Cardiac muscle cell (in vitro differentiated cells and primary cell): ENCODE measurements at places on chromosomes 6 and 20. TPM values are rescaled to one million over a fixed set of nuclear protein-coding genes. Genes with fewer than 3 reads are reported as not detected.

DNA sequence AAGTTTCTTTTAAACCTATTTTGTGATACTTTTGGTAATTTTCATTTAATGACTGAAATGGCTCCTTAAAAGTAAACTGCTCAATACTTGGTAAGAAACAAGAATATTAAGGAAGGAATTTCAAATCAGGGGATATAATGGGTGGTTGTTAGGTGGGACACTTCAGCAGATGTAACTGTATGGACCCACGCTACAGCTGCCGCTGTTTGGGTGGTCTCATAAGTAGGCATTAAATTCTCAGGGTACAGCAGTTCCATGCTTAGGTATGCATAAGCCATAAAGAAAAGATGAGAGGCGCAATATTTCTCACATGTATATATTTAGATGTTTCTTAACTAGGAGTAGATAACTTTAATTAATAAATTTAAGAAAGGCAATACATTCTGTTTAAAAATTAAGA lies 35.0 kb downstream of the COL19A1 start:
- DNase-seq, result no peak

GRCh38 chr6:34152042-34152524 lies 6.2 kb upstream of the GRM4 start:
- DNase-seq, result no peak

- no peak for DNase-seq
Observed at GRCh38 chr6:75842732-75843131, 93.7 kb downstream of the MYO6 start.

GRCh38 chr6:30793521-30794194 lies 49.3 kb upstream of the IER3 start:
- DNase-seq, result peak; percentile 85

DNA sequence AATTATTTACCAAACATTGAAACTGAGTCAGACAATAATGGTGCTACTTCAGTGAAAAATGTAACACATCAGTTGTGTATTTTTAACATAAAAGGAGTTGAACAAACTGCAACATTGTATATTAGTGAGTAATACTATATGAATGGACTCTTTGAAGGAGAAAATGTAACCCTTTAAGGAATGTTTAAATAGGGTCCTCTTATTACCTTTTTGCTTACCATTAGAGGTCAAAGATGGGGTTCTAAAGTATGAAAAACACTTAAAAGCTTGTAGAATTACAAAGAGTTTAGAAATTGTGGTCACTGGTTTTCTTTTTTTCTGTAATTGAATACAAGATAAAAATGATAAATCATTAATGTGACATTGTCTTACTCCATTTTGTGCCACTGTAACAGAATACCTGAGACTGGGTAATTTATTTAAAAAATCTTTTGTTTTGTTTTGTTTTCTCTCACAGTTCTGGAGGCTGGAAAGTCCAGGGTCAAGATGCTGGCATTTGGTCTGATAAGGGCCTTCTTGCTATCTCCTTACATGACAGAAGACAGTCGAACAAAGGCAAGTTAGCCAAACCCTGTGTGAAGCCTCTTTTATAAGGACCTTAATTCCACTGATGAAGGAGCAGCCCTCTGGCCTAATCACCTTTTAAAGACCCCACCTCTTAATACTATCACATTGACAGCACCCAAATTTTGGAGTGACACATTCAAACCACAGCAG lies 43.2 kb downstream of the SESN1 start:
- DNase-seq, result no peak

DNA sequence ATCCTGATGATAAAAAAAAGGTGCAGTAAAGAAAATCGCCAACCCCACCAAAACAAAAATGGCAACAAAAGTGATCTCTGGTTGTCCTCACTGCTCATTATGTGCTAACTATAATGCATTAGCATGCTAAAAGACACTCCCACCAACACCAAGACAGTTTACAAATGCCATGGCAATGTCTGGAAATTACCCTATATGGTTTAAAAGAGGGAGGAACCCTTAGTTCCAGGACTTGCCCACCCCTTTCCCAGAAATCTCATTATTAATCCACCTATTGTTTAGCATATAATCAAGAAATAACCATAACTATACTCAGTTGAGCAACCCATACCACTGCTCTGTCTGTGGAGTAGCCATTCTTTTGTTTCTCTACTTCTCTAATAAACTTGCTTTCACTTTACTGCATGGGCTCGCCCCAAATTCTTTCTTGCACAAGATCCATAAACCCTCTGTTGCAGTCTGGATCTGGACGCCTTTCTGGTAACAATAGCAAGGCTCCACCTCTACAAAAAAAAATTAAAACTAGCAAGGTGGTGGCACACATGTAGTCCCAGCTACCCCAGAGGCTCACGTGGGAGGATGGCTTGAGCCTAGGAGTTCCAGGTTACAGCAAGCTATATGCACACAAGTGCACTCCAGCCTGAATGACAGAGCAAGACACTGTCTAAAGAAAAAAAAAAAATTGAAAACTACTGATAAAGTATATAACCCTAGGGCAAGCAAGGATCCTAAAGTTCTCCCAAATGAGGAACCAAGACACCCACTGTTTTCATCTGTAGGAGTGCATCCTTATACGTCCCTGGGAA lies 278.8 kb upstream of the JARID2 start:
- no peak for DNase-seq

GRCh38 chr20:52084727-52085126 lies 106.9 kb downstream of the ZFP64 start:
- no peak for DNase-seq

GRCh38 chr6:23650676-23651075 lies 475.3 kb upstream of the NRSN1 start:
- DNase-seq, result no peak

DNA sequence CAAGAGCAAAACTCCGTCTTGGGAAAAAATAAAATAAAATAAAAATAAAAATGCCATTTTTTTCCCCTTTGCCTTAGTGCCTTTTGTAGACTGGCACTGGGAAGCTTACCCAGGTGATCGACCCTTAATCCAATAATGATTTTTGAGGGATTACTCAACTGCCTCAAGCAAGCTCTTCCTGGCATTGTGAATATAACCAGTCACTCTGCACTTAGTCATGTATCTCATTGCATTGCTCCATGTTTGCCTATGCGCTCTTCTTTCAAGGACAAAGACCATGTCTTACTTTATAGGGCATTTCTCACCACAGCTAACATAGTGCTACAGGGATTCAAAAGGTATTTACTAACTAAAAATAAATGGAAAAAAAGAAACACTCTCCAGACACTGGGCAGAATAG lies 13.0 kb downstream of the GFOD1 start:
- no peak for DNase-seq

DNA sequence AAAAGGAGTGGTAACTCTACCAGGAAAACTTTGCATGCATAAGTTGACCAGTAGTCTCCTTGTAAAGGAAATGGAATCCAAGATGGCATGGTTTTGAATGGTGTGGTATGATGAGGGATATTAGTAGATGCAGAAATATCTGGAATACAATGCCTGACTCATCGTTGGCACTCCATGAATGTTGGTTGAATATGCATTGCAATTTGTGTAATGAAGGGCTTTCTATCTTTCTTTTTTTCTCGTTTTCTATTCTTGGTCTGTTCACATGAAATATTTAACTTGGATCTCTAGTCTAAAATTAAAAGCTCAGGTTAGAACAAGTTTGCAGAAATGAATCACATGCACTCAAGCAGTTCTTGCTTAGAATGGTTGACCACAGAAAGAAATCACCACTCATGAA lies 277.3 kb upstream of the PRND start:
- DNase-seq, result no peak

- no peak for DNase-seq
Observed at GRCh38 chr20:52118016-52118623, 73.5 kb downstream of the ZFP64 start.

GRCh38 chr20:63094767-63095499 lies 88.2 kb upstream of the BHLHE23 start:
- no peak for DNase-seq

- no peak for DNase-seq
Observed at GRCh38 chr20:58646703-58647102, 4.4 kb upstream of the STX16 start.

- no peak for DNase-seq
Observed at GRCh38 chr6:75291331-75291730, 6.7 kb upstream of the TMEM30A start.

GRCh38 chr20:63777614-63778013 lies 38.0 kb downstream of the SLC2A4RG start:
- DNase-seq, result no peak

GRCh38 chr20:2429051-2429450 lies 41.5 kb downstream of the SNRPB start:
- no peak for DNase-seq

DNA sequence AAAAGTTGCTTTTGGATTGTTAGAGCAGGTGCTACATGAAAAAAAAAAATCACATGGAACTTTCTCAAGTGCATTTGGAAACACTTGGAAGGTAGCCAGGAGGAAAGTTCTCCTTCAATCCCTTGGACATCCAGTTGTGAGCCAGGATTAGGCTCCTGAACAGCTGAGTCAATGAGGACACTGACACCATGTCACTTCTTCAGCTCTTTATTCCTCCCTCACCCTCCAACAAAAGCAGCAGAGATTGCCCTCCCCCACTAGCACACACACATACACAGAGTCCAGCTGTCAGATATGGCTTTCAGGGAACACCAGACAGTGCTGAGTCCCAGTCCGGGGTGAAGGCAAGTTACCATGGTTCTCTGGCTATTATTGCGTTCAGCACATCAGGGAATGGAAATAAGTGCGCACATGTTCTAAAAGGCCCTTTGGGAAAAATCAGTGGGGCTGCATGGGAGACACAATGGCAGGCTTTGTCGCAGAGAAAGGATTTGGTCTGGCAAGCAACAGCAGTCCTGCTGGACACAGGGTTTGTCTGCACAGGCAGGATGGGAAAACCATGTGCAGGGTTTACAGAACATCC lies 124.7 kb upstream of the MARCKS start:
- peak; percentile 70 for DNase-seq

DNA sequence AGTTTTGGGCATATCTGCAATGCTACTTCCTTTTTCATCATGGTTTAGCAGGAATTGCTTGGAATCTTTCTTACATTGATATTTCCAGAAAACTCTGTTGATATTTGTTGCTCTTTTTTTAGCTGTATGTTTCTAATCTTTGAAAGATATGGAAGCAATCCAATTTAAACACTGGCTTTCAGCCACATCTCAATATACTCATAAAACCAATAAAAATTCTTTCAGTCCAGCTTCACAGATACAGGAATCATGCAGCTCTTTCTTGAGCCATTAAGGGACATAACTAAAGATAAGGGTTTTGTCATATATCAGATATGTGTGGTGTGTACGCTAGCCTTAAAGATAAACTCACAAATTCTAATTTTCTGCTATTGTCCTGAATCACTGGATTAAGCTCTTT lies 47.4 kb downstream of the PKIB start:
- peak; percentile 3 for DNase-seq

- no peak for DNase-seq
Observed at GRCh38 chr6:121686611-121687023, 251.2 kb downstream of the GJA1 start.

DNA sequence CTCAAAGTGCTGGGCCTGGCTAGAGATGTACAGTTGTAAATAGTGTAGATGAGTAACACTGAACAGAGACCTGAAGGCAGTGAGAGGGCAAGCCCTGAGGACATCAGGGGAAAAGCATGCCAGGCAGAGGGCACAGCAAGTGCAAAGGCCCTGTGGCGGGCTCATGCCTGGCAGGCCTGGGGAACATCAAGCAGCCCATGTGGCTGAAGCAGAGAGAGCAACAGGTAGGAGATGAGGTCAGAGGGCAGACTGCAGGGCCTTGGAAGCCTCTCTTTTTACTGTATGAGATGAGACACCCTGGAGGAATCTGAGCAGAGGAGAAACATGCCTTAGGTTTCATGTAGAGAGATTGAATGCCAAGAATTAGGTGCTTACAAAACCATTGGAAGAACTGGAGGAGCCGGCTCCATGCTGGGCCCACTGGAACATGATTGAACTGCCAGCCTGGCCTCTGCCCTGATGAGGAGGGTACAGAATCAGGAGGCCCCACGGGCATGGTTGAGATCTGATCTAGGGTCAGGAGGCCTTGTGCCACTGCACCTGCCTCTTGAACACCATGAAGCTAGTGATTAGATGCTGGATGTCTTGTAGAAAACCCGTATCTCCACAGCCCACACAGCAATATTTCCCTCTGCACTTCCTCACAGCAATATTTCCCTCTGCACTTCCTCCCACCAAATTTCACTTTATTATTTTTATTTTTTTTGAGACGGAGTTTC lies 5.9 kb upstream of the HMGA1 start:
- no peak for DNase-seq

GRCh38 chr6:154479351-154479769 lies 31.1 kb downstream of the CNKSR3 start:
- DNase-seq, result peak; percentile 62

- DNase-seq, result no peak
Observed at GRCh38 chr6:43367245-43367984, 2.0 kb downstream of the ZNF318 start.

DNA sequence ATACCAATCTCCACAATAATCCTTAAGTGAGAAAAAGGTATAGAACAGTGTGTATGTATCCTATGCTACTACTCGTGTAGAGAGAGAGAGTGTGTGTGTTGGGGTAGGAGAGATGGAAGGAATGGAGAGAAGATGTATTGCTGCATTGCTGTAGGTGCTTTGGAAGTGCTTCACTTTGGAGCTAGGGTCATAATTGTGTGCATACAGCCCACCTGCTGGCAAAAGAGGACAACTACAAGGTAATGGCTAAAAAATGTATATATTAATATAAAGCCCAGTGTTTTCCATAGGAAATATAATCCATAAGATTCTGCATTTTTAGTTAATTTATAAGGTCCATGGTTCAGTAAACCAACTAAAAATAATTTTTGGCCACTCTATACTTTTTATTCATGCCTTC lies 36.1 kb downstream of the SERAC1 start:
- DNase-seq, result peak; percentile 47

GRCh38 chr20:62598761-62599194 lies 43.5 kb upstream of the SLCO4A1 start:
- no peak for DNase-seq

DNA sequence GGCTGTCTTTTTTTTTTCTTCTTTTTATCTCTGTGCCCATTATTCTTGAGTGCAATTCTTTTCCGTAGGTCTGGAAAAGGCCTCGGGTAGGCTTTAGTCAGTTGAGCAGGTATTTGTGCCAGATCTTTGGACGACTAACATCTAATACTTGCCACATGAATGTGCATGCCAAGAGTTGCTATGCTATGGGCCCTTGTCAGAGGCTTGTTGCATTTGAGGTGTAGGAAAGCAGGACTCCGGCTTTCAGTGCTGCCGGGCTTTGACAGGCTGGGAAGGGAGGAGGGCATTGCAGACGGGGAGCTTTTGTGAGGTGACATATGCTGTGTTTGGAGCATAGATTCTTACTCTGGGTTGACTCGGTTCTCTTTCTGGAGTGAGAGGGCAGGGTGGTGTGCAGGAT lies 10.2 kb downstream of the LRRC1 start:
- no peak for DNase-seq

Gene GFOD1
- polyA plus RNA-seq, result 22.7 and 30.5 TPM in 2 replicates

Gene CTAGE9
- not detected in 2 replicates for polyA plus RNA-seq

Gene KIAA0408
- 0.95 and 2.0 TPM in 2 replicates for polyA plus RNA-seq

Gene CLPSL1
- not detected in 2 replicates for polyA plus RNA-seq

Gene SLC22A2
- polyA plus RNA-seq, result not detected in 2 replicates

Gene PSORS1C2
- not detected in 2 replicates for polyA plus RNA-seq

Gene TGM3
- 0.37 TPM in 1 of 2 replicates, not detected in the other for polyA plus RNA-seq

Gene LAMA5
- polyA plus RNA-seq, result 168 and 214 TPM in 2 replicates

Gene CYP24A1
- not detected in 2 replicates for polyA plus RNA-seq

Gene IFT52
- polyA plus RNA-seq, result 26.4 and 40.3 TPM in 2 replicates

Gene CCN6
- 0.11 and 0.17 TPM in 2 replicates for polyA plus RNA-seq

Gene DNAH8
- polyA plus RNA-seq, result not detected in 2 replicates

Gene ADTRP
- polyA plus RNA-seq, result not detected in 2 replicates
